Ecto neural progenitor cell (in vitro differentiated cells): ENCODE measurements at places on chromosomes 1 and 21.
A peak's percentile ranks its signal among the peaks of the same experiment; 100 is the strongest.

DNA sequence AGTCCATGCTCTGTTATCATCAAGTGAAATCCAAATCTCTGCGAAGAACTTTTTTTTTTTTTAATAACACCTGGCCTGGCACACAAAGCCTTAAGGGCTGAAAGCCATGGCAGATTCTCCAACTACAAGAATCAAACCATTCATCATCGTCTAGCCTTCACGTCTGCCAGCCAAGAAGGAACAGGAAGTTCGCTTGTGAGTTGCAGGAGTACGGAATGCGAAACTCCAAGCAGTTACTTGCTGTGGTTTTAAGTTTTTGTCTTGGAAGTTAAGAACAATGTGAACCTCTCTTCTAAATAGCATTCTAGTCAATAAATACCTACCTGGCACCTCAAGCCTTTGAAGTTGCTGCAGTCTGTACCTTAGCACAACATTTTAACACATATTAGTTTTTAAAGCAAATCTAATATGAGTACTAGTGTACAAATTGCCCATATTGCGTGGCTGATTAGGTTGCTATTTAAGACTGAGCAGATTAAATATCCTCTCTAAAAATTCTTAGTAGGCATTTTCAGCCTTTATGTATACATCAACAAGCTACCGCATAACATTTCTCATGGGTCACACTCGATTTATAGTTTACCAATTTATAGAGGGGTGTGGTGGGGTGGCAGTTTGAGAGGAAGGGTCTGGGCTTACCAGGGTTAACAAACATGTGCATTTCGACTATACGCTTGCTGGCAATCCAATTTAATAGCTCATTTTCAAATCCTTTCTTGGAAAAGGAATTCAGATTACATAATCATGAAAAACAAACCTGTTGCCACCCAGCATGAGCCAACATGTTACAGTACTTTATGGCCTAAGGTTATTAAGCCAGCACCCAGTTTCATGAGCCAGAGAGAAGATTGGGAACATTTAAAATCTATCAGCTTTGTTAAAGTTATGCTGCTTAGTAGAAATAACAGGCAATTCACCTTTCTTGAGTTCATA lies 22.2 kb upstream of the PTPN14 start:
- DNase-seq, result no peak

- peak; percentile 59 for DNase-seq
These were observed 610 bp downstream of the COL6A2 start for GRCh38 chr21:46098303-46099141.

DNA sequence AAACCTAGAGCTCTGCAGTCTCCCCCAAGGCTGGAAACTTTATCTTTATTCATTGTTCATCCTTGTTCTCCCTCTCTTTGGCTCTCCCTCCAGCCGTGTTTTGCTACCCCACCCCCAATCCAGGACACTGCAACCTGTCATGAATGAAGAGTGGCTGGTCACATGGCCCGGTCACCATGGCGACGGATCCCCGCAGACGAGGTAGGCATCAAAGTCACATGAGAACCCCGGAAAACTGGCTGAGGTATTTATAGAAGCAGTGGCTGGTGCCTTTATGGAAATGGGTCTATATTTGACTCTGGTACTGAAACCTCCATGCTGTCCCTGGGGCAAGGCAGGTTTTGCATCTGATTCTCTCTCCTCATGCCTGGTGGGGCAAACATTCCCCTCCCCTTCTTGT lies 13.4 kb upstream of the SLC6A17 start:
- peak; percentile 82 for DNase-seq

- no peak for DNase-seq
These were observed 88.8 kb upstream of the ZBTB40 start for GRCh38 chr1:22362626-22363402.

- DNase-seq, result no peak
These were observed 193.2 kb downstream of the TM2D1 start for GRCh38 chr1:61531716-61532115.

DNA sequence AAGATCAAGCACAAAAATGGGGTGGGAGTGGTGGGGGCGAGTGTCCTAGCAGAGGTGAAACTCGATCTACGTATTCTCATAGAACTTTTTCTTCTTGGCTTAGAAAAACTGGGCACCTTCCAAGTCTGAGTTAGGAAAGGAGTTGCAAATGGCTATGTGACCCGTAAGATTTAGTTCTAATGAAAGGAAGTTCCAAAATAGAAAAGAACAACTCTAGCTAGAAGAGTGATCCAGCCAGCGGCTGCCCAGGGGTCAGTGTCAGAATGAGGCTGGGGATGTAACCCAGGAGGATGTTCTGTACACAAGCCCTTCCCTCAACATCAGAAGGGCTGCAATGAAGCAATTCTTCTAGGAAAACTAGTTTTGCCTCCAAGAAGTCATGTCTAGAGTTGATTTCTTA lies 5.2 kb downstream of the MTARC1 start:
- peak; percentile 9 for DNase-seq

GRCh38 chr1:208136459-208137182 lies 107.6 kb downstream of the PLXNA2 start:
- no peak for DNase-seq

DNA sequence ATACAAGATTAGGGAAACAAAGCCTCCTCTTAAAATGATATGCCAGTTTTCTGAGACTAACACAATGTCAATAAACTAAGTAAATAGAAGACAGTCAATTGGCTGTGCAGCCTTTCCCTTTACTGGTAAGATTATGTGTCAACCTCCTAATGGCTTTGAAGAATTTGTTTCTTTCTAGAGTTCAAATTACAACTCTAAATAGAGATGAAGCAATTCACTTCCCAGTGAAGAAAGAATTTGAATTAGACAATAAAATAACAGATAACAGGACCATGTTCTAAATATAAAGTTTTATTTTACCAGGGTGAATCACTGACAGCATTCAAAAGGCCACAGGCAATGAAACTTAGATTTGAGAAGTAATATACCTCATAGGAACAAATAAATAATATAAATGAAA lies 680.3 kb downstream of the PLA2G4A start:
- DNase-seq, result no peak

- DNase-seq, result no peak
These were observed 13.4 kb downstream of the PROK1 start for GRCh38 chr1:110464340-110464739.

GRCh38 chr21:31011412-31011811 lies 26.9 kb downstream of the KRTAP19-8 start:
- DNase-seq, result no peak

DNA sequence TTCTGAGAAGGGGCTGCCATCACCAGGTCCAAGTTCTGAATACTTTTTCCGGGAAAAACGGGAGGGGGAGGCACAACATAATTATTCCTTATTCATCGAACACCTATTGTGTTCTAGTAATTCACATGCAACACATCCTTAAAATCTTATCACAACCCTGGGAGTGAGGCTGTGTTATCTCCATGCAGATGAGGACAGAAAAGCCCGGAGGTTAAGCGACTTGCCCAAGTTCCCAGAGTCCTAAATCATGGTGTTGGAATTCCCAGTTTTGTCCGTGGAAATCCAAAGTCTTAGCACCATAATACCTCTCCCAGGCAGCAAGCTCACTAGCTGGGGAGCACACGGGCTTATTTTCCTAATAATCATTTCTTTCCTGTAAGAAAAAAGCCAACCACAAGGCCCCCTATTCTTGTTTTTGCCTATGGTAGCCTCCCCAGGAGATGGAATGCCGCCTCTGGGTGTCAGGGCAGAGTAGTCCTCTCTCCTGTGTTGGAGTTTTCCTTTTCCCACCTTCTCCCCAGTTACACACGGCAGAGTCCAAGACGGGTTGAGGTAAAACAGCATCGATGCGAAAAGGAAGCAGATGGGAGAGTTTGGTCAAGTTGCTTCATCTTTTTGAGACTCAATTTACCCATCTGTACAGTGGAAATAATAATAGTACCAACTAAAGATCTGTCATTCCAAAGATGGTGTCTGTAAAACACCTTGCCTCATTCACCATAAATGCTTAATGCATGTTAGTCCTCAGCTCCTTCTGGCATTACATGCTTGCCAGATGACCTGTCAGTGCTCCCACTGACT lies 228.0 kb upstream of the TMEM51 start:
- DNase-seq, result no peak

GRCh38 chr1:145702826-145703225 lies 4.3 kb downstream of the PDZK1 start:
- no peak for DNase-seq

DNA sequence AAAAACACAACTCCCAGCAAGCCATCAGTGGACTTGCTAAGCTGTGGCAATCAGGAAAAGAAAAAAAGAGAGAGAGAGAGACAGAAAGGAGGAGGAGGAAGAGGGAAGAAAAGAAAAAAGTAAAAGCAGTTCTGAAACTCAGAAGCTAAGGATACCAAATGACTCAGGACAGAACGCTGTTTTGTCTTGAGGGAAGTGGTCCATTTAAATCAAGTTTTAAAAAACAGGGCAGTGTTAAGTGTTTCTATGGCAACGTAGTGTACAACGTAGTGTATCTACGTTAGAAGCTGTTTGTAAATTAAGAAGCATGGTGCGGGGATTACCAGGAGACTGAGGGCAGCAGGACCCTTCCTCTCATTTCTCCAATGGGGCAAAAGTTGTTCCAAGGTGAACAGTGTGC lies 5.8 kb downstream of the ADORA3 start:
- DNase-seq, result no peak

DNA sequence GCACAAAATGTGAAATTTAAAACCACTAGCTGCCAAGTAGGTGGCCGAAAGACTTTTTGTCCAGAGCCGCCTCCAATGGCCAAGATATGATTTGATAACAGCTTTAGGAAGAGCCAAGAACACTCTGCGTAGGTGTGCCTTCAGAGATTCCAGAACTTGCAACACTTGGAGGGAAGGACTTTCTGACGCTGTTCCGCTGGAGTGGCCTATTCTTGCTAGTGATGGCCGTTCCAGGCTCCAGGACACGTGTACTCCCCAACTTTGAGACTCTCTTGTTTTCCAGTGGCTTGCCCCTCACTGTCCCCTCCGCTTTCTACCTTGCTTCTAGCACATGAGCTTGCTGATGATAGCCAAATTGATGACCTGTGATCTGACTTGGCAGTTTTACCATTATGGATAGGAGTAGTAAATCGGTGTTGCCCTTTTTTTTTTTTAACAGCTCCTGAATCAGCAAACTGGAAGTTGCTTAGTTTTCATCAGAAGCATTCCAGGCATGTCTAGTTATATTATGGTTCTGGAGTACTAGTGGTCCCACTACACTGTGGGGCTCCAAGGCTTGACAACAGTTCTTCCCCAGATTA lies 1.0 kb downstream of the PRDX6 start:
- DNase-seq, result no peak

GRCh38 chr1:62689524-62689923 lies 1.3 kb upstream of the DOCK7 start:
- no peak for DNase-seq

DNA sequence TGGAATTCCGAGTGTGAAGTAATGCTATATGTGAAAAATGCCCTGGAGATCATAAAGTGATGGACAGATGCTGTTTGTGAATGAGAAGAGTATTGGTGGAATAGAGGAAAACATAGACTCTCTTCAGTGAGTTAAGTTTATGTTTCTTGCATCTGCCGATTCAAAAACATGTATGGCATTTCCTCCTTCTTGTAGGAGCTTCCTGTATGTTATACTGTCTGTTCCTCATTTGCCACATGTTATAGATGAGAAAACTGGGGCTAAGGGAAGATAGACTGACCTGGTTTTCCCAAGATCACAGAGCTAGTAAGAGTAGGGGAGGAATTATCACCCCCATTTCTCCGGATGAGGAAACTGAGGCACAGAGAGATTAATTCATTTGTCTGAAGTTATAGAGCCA lies 41.1 kb upstream of the IL20 start:
- no peak for DNase-seq
